ENCODE measurements at places on chromosomes 4 and X. TPM values are rescaled to one million over a fixed set of nuclear protein-coding genes. Genes with fewer than 3 reads are reported as not detected.

- no peak for DNase-seq
Observed at GRCh38 chr4:111546881-111547280, 598.4 kb upstream of the FAM241A start.

The TNIP2 gene
- 21.4 TPM for total RNA-seq

DNA sequence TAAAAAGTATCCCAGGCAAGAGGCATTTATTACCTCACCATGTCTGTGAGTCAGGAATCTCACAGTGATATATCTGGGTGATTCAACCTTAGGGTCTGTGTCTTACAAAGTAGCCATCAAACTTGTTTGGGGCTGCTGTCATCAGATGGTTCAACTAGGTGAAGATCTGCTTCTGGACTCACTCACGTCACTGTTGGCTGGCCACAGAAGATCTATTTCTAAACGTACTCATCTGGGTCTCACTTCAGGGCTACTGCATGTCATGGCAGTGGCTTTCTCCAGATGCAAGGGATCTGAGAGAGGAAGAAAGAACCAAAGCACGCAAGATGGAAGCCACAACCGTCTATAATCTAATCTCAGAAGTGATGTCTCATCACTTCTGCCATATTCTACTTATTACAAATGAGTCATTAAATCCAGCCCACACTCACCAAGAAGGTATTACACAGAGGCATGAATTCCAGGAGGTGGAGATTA, 267.8 kb upstream of the ANKRD50 start:
- DNase-seq = no peak

The ZNF711 gene
- 28.5 TPM for total RNA-seq

DNA sequence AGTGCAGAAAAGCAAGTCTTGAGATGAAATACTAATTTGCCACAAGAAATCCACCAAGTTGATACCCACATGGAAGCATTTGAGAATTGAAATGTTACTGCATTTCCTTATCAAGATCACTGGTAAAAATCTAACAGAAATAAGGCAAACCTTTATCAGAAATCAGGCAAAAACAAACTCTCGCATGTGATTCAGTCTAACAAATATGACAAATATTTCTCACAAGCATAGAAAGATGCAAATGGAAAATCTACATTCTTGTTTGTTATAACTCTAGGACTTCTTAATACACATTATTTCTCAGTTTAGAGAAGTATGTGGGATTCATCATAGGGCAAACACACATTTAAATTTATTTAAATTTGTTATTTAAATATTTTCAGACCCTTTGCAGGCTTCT, 52.9 kb downstream of the TXK start:
- DNase-seq = no peak

The GAB3 gene
- not detected for total RNA-seq

All from endodermal cell (in vitro differentiated cells).